Nucleus accumbens (tissue), 56 donors: ENCODE measurements at places on chromosomes 7 and 10.

- no peak for DNase-seq
These were observed 228.0 kb downstream of the TWIST1 start for GRCh38 chr7:18889436-18889835.

DNA sequence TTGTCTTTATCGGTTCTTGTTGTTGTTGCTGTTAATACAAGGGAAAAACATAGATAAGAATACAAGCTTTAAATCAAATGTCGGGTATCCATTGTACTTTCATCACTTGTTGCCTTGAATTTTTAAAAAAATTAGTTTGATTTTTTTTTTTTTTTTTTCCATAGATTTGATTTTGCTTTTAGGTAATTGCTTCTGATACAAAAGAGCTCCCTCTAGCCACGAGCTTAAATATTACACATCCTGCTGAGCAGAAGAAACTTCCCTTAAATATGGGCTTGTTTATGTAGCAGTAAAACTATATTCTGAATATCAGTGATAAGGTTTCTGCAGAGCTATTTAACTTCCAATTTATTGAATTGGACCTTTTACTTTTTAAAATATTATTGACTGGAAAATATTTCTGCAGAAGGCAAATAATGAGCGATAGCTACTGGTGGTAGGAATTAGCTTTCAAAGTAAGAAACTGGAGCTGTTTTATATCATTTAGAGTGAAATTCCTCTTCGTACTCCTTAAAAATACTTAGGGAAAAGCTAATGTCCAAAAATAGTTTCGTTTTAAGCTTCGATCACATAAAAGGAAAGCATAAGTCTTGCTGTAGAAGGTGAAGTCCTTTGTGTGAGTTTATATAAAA lies 216.9 kb downstream of the POLR1F start:
- DNase-seq, result no peak

DNA sequence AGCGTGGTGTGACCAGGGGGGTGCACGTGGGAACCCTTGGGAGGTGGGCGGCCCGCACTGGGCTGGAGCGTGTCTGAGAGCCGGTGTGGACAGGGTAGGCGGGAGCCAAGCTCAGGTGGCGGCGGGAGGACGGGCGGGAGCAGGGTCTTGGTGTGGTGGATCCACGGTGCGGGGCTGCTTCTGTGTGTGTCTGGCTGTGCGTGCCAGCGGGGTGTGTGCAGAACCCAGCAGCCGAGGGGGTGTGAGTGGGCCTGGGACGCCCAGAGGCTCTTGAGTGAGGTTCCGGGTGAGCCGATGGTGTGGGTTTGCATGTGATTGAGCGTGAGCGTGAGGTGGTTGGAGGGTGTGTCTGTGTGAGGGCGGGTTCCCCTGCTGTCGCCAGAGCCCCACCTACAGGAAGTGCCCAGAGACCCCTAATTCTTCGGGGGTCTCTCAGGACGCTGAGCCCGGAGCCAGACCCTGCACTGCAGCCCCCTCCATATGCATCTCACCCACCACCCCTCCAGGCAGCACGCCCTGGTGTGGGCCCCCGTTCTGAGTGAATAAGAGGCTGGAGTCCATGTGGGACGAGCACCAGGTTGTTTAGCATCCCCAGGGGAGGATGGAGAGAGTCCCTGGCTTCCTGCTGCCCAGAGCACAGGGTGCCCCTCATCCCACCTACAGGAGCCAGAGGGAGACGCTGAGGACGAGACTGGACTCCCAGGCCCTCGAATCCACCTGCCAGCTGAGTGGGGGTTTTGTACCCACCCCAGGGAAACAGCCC lies 78.2 kb downstream of the ELFN1 start:
- DNase-seq, result no peak

- no peak for DNase-seq
These were observed 2.7 kb downstream of the ITGB1 start for GRCh38 chr10:32955299-32955772.

DNA sequence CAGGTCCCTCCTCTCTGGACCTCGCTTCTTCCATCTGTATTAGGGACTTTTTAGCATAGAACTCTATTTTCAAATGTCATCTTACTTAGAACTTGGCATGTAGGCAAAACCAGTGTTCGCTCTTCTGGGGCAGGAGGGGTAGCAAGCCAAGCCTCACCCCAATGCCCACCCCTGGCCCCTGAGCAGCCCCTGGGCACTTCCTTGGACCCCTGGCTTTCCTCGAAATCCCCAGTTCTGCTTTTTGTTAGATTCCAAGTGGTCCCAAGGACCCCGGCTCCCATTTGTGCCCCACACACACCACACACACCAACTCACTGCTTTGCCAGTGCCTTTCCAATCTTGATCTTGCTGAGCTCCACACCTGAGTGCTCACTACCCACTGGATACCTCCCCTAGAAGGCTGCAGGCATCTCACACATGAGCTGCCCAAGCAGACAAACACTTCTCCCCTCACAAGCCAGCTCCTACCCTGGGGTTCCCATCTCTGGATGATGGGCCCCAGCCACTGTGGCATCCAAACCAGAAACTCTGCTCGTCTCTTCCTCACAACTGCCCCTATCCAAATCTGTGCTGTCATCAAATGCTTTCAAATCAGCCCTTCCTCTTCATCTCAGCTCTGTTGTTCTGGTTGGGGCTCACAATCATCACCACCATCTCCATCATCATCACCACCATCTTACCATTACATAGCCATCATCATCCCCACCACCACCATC lies 167.9 kb upstream of the ZMIZ1 start:
- no peak for DNase-seq

DNA sequence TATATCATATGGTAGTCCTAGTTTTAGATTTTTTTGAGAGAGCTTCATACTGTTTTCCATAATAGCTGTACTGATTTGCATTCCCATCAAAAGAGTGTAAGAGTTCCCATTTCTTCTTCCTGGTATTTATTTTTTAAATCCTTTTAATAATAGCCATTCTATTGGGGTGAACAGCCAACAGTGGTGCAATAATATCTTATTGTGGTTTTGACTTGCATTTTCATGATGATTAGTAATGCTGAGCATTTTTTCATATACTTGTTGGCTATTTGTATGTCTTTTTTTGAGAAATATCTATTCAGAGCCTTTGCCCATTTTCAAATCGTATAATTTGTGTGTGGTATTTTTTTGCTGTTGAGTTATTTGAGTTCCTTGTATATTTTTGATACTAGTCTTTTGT lies 167.4 kb downstream of the FZD1 start:
- DNase-seq, result no peak
